ENCODE measurements at places on chromosomes 7 and 10.

GRCh38 chr10:30897547-30897946 is 134.1 kb downstream of the ZNF438 start:
- DNase-seq, result no peak

GRCh38 chr7:83791737-83792136 is 142.8 kb upstream of the SEMA3E start:
- DNase-seq, result no peak

- DNase-seq, result peak; percentile 92
Observed at GRCh38 chr7:130490888-130491804, 739 bp upstream of the MEST start.

DNA sequence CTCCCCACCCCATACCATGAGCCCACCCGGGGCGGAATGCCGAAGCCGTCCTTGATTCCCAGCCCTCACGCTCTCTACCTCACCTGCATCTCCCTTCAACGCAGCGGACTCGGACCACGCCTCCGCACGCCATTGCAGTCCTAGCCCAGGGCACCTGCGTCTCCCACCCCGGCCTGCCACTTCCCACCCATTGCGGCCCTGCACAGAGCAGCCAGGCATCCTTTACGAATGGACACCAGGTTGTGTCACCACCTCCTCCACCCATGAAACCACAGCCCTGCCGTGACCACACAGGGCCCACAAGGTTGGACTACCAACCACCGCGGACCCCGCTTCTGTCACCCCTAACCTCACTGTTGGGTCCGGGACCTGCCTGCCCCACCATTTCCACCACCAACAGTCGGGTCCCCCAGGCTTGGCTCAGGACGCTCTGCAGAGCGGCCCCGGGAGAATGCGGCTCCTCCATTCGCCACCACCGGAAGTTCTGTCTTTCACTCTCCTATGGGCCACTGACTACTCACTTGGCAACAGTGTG is 232.5 kb downstream of the MAD1L1 start:
- no peak for DNase-seq

DNA sequence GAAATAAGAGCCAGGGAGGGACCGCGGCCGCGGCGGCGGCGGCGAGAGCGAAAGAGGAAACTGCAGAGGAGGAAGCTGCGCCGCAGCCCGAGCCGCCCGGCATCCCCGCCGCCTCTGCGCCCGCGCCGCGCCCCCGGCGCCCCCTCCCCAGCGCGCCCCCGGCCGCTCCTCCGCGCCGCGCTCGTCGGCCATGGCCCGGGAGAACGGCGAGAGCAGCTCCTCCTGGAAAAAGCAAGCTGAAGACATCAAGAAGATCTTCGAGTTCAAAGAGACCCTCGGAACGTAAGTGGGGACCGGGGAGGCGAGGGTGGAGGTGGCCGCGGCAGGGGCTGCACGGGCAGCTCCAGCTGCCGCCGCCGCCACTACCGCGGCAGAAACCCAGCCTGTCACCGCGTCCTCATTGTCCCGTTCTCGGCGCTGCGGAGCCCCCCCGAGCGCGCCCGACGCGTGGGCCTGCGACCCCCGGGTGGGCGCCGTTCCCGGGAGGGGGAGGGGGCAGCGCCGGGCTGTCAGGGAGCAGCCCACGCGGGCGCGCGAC is 351 bp downstream of the CAMK1D start:
- no peak for DNase-seq

- DNase-seq, result peak; percentile 22
Observed at GRCh38 chr10:44391981-44392380, 7.1 kb upstream of the CXCL12 start.

GRCh38 chr10:3624367-3624766 is 160.6 kb downstream of the KLF6 start:
- DNase-seq, result no peak

DNA sequence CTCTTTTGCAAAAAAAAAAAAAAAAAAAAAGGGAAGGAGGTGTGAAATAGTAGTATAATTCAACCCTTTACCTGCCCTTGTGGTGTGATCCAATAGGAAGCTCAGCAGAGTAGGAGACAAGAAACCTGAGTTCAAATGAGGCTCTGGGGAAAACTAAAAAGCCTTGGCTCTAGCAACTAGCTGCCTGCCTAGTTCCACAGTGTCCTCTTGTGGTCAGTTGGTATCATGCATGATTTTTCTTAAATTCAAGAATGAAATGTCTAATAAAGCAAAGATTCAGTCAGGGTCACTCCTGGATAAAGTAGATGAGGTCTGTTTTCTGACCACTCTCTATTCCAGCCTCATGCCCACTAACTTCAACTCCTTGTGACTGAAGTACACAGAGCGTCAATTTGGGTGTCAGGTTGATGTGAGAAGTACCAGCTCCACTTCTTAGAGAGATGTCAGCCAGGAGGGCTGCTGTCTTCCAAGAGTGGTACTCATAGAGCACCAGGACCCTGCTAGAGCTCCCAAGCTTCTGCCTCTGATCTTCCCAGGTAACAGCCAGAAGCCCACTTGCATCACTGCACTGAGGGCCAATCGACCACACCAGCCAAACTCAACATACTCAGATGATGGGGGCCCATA is 10.5 kb downstream of the LSM5 start:
- peak; percentile 71 for DNase-seq

- no peak for DNase-seq
Observed at GRCh38 chr7:43443381-43443780, 139.5 kb upstream of the STK17A start.

GRCh38 chr7:115662120-115662519 is 368.4 kb downstream of the TFEC start:
- no peak for DNase-seq

GRCh38 chr10:117900280-117900679 is 146.5 kb downstream of the RAB11FIP2 start:
- DNase-seq, result no peak

- peak; percentile 1 for DNase-seq
Observed at GRCh38 chr7:41187322-41187721, 515.6 kb downstream of the INHBA start.

DNA sequence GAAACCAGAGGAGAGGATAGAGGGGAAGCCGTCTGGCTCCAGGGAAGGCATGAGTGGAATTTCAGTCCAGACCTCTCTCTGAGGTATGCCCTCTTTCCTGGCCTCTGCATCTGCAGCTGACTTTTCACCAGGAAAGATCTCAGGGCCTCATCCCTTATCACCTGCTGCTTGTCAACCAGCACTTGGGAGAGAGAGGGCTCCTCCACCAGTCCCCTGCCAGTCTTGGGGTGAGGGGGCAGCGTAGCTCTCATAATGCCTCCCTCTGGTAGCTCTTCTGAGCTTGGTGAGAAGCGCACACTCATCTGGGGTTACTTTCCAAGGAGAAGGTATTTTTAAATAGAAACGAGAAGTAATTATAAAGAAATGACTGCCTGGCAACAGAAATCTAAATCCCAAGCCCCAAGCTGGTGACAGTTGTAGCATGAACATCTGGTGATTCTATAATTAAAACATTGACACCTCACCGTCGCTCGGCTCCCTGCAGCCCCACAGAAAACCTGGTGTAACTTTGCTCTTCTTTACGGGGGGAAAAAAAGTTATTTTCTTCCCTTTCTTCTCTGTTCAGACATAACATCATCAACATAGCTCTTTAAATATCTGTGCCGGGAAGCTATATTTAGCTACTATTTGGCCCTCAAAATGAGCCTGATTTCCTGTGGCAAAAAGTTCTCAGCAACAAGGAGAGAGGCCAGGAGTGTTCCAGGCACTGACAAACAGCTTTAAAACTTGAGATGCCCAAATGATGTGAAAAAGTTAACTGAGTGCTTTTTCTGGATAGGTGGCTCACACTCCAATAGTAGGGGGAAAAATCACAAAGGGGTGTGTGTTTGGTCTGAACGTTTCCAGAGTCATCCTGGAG is 26.9 kb downstream of the HIP1 start:
- DNase-seq, result no peak

DNA sequence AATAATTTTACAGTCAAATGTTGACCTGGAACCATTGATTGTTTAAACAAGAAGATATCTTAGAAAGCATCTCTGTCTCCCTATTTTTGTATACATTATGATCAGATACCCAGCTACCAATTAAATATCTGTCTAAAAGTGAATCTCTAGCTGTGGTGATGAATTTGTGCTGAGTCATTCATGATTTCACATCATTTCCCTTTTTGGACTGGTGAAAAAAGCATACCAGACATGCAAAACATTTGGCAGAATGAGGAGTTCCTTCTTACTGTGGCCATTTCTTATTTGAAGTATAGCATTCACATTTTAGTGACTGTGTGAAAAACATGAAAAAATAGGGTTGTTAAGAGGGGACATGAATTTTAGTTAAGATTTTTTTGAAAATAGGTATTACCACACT is 98.0 kb upstream of the GATA3 start:
- DNase-seq, result peak; percentile 80

- no peak for DNase-seq
Observed at GRCh38 chr10:99325281-99325680, 3.9 kb upstream of the CNNM1 start.

DNA sequence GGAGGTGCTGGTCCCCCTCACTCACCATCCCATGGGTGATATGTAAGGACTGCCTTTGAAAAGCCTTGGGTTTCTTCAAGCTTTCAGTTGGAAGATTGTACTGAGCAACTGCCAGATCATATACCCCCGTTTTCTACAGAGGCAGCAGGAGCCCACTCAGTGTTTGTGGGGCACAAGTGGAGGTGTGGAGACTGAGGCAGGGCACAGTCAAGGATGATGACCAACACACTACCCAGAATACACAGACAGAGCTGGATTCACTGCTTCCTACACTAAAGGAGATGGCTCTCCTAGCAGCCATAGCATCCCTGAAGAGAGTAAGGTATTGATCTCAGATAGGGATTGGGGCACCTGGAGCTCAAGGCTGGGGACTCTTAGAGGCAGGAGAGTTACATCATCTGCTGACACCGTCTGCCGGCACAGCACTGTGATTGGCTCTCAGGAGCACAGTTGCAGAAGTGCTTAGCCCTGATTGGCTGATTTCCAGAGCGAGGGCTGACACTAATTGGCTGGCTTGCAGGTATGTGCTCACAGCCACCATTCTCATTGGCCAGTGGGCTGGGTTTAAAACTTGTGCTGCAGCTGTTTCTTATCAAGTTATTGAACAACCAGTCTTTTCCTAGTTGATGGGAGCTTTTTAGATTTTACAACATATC is 77.9 kb upstream of the PFKP start:
- no peak for DNase-seq

DNA sequence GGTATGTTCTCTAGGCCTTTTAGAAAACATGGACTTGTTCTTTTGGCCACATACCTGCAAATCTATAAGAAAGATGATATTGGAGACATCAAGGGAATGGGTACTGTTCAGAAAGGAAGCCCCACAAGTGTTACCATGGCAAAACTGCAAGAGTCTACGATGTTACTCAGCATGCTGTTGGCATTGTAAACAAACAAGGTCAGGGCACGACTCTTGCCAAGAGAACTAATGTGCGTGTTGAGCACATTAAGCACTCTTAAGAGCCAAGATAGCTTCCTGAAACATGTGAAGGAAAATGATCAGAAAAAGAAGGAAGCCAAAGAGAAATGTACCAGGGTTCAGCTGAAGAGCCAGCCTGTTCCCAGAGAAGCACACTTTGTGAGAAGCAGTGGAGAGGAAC is 37.1 kb downstream of the SDK1 start:
- DNase-seq, result no peak

DNA sequence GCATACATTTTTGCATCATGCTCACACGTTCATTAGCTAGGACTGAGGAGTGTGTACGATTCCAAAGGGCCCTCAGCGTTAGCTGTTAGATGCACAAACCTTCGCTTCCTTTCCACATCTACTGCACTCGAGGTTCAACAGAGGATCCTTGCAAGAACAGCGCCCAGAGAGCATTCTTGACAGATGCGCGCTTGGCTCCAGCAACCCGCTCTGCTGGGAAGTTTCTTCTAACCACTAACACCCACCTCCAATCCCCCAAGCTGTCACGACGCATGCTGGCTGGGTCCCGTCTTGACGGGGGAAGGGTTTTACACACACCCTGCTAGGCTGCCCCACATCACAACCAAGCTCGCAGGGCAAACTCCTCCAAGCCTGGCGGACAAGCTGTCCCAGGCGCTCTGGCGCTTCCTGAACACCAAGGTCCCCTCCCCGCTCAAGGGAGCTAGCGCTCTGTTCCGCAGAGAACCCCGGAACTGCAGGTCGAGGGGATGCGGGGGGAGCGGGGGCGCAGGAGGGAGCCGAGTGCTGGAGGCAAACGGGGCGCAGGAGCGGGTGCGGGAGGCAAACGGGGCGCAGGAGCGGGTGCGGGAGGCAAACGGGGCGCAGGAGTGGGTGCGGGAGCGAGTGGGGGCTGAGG is 653 bp upstream of the ADRB1 start:
- no peak for DNase-seq

- DNase-seq, result no peak
Observed at GRCh38 chr7:133591704-133592340, 338.9 kb downstream of the EXOC4 start.

- no peak for DNase-seq
Observed at GRCh38 chr10:74078037-74078436, 72.6 kb downstream of the AP3M1 start.

DNA sequence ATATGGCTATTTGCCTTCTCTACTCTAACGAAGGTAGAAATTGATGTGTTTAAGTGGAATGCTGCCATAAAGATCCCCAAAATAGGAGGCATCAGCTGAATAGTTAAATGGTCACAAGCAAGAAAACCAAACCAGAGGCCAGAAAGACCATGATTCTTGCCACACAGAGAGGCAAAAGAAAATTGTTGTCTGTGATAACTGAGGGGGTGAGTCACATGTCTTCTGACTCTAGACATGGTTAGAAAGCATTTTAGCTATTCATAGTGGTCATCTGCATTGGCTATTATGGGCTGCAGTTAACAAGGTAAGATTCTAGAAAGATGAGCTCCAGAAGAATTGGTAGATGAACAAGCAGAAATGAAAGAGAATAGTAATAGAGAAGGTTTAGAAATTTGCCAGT is 361.4 kb upstream of the NPSR1 start:
- DNase-seq, result no peak

GRCh38 chr10:102196893-102197292 is 29.2 kb upstream of the ELOVL3 start:
- no peak for DNase-seq

DNA sequence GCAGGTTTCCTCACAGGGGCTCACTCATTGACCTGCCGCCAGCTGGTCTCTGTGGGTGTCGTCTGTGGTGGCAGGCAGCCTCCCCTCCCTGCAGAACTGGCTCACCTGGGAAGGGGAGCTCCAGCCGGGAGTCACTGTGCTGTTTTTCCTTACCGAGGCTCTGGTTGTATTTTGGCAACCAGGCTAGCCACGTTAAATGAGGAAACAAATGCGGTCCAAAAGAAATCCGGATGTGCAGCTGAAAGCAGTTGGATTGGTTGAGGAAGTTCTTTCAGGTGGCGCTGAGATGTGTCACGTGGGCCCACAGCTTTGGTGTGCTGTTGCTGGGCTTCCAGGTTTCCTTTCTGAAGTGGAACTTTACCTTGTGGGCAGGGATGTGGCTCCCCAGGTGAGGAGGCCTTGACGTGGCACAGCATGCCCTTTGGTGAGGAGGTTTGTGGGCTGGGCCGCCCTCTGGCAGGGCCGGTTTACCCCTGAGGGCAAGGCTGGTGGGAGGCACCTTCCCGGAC is 14.2 kb downstream of the MTURN start:
- DNase-seq, result no peak

DNA sequence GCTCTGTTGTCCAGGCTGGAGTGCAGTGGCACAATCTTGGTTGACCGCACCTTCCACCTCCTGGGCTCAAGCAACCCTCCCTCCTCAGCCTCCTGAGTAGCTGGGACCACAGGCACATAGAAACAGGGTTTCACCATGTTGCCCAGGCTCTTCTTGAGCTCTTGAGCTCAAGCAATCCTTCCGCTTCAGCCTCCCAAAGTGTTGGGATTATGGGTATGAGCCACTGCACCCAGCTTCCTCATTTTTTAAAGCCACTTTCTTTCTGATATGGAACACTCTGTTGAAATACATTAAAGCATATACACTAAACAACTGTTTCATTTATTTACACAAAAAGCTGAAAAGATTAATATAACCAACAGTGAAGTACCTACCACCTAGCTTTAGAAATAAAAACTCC is 117.2 kb downstream of the CLEC2L start:
- DNase-seq, result no peak

Measured in osteoblast (primary cell).